ENCODE measurements at places on chromosomes 2 and 18. TPM values are rescaled to one million over a fixed set of nuclear protein-coding genes. Genes with fewer than 3 reads are reported as not detected.

GRCh38 chr2:99670768-99671734 lies 181.2 kb upstream of the REV1 start:
- DNase-seq: no peak

The TRIM43 gene
- total RNA-seq: not detected

DNA sequence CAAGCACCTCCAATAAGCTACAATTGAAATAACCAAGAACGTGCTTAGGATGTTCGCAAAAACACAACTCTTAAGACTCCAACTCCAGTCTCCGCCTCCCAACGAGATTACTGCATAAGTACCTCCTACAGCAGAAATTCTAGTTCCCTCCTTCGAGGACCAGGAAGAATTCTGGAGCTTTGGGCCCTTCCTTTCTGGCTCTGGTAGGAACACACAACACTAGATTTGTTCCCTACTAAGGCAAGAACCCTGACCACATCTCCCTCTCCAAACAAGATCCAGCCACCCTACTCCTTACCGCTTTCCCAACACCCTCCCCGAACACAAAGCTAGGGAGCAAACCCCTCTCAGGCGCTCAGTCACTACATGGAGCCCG lies 721 bp downstream of the ADAM17 start:
- no peak for DNase-seq

The RIT2 gene
- total RNA-seq: not detected

The TMEM163 gene
- 3.2 TPM for total RNA-seq

Data from glomerular endothelial cell (primary cell).